Suppressor macrophage treated with lipopolysaccharide for 1 hour (primary cell): ENCODE measurements at places on chromosomes 7 and 10.
A peak's percentile ranks its signal among the peaks of the same experiment; 100 is the strongest.

DNA sequence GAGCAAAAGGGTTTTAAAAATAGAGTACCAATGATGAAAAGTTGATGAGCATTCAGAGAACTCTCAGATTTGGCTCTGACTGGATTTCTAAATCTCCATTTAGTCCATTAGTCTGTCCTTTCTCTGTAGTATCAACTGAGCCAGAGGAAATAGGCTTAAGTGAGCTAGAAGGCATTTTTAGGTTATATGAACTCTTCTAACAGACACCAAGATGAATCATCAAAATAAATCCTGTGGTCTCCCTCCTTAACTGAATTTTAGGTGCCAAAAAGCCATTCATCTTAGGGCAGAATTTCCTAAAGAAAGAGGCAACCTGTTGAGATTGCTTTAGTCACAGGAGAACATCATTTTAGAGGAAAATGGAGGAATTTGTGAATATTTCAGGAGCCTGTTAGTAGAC, 305.1 kb downstream of the AUTS2 start:
- DNase-seq: no peak

DNA sequence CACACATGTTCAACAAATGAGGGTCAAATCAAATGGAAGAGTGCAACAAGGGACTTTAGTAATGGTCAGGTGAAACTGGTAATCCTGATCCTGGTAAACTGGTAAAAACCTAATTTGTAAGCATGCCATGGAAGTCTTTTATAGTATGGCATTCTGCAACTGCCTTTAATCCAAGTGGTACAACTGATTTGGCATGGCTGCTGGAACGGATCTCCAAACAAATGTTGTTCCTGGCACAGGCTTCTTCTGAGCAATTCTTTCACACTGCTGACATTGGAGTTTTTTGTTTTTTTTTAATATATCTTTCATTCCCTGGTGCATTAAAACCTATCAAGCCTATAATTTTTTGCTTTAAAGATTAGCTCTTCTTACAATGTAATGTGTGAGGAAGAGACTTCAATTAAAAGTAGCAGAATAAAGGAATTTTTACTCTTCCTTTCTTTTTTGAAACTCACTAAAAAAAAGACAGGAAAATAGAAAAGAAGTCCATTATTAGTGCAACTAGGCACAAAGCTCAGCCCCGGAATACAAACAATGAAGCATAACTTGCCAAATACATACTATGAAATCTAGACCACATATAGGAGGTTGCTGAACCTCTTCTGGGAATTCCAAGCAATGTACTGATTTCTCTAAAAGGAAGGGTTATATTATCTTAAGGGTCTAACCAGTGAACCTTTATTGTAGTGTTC, 79.3 kb upstream of the OIT3 start:
- no peak for DNase-seq

GRCh38 chr10:22629852-22630233, 84.5 kb downstream of the PIP4K2A start:
- peak; percentile 24 for DNase-seq

- DNase-seq: no peak
These were observed 36.5 kb downstream of the DPCD start for GRCh38 chr10:101624526-101625102.

GRCh38 chr10:3090914-3091787, 23.8 kb downstream of the PFKP start:
- peak; percentile 16 for DNase-seq

- DNase-seq: no peak
These were observed 115.9 kb downstream of the DLG5 start for GRCh38 chr10:77810446-77811335.

- DNase-seq: peak; percentile 12
These were observed 63.8 kb downstream of the ATAD1 start for GRCh38 chr10:87753995-87754866.

GRCh38 chr7:96407427-96407826, 85.5 kb upstream of the SLC25A13 start:
- no peak for DNase-seq

DNA sequence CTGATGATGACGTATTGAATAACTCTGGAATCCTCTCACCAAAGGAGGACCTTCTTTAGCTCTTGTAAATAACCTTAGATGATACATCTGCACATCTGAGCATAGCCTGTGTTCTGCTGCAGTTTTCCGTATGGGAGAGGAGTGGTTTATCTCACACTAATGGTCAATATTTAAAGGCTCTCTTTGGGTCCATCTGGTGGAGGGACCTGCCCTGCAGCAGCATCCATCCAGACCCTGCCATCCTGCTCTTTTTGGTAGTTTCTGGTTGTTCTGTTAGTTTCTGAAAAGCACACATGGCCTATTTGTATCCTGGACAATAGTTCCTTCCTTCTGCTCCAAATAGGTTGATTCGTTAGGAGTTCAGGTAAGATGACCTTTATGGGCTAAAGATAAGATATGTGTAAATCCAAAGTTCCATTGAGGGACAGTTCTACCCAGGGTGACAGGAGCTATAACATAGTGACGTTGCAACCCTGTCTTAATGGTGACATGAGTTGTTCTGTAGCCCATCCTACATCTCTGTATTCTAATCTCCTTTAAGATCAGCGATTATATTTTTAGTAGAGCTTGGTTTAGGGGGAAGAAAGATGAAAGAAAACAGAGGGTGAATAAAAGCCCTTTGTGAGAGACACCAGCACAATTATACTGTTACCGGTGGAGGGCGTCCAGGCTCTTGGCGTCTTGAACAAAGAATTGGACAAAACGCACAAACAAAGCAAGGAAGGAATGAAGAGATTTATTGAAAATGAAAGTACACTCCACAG, 60.0 kb upstream of the KLF14 start:
- DNase-seq: no peak

- no peak for DNase-seq
These were observed 207.7 kb downstream of the PTN start for GRCh38 chr7:137135654-137136350.

- peak; percentile 60 for DNase-seq
These were observed at the start of gene MKX for GRCh38 chr10:27745732-27746396. TSS of gene MKX (minus strand) at chr10:27745819. CDS start at chr10:27743415, 2,404 bp downstream.

GRCh38 chr10:24556750-24557742, 166.6 kb downstream of the ARHGAP21 start:
- peak; percentile 43 for DNase-seq
